ENCODE measurements at places on chromosomes 11 and 22.

DNA sequence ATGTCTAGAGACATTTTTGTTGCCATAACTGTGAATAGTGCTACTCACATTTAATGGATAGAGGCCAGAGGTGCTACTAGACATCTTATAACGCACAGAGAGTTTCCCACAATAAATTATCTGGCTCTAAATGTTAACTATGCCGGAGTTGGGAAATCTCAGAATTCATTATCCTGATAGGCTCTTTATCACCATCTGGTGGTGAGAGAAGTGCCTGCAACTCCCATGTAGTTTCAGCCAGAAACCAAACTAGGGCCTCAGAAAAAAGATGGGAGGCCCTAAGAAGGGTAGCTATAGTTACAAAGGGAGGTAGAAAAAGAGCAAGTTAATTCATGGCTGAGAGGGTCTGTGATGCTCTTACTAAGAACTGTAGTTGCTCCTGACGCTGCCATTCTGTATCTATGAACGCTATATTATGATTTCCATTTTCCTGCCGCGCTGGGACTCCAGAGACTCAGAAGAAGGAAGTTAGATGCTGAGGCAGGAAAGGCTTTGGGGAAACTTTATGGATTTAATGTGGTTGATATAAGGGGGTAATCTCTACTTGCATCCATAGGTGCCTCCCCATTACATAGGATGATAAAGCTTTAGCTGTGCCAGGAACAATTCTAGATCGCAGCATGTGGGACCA, 22.9 kb upstream of the MRPL17 start:
- DNase-seq = peak; percentile 49

GRCh38 chr22:49689255-49689770, 138.4 kb downstream of the BRD1 start:
- DNase-seq = no peak

DNA sequence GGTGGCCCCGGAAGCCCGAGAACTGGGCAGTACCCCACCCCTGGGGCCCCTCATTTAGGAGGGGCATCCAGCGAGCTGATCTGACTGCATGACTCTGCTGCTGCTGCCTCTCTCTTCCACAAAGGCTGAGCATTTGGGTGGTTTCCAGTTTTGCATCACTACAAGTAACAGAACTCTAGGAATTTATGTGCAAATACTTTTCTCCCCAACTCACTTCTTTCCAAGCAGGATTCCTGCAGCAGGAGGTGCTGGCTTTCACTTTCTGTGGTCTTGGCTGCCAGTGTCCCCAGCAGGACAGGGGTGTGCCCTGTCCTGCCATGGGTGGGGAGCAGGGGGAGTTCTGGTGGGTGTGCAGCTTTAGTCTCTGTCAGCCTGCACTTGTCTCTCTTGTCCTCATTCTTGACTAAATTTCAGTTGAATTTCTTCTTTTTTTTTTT, 21.2 kb downstream of the UPB1 start:
- DNase-seq = no peak

DNA sequence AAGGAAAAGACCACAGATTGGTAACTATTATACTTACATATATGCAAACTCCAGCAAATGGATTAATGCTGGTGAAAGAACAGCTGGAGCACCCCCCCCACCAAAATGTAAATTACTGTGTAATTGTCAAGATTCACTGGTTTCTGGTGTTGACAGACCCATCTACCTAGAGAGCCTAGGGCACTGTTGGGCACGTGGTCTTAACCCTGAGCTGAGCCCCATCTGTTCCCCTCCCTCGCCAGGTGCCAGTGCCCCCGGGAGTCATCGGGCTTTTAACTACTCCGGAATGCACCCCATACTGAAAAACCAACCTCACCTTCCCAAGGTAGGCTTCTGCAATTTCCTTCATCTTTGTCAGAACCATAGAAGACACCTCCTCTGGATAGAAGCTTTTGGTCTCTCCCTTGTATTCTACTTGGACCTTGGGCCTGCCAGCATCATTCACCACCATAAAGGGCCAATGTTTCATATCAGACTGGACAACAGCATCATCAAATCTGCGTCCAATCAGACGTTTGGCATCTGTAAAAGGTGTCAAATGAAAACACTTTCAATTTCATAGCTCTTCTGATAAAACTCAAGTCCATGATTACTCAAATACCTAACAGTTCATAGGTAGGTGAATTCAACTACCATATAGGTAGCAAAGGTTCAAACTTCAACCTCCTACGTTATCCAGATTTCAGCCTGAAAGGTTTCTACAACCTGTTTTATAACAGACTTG, 1.5 kb downstream of the HSPA8 start:
- no peak for DNase-seq

DNA sequence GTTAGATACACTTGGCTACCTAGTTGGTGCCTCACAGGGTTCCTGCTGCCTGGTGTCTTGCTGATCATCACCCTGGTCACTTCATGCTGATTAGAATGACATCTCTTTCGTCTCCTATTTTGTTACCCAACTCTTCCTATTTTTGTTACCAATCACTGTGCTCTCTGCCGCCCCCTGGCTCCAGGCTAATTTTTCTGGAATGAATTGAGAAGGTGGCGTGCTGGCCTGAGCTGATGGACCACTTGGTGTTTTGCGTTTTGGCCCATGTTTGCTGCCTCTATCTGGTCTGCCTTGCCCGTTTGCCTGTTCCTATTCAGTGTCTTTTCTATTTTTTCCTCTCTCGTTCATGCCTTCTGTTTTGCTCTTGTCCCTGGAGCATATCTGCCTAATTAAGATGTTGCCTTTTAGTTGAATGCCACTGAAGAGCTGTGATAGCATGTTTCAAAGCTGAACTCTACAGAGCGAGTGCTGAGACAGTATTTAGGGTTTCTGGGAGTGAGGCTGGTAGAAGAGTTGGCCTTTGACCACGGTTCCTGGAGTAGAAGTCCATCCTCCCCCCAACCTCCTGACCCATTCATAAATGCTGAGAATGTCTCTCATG, 5.9 kb upstream of the ATF4 start:
- DNase-seq = no peak

GRCh38 chr11:44529895-44530412, 35.5 kb upstream of the CD82 start:
- no peak for DNase-seq

DNA sequence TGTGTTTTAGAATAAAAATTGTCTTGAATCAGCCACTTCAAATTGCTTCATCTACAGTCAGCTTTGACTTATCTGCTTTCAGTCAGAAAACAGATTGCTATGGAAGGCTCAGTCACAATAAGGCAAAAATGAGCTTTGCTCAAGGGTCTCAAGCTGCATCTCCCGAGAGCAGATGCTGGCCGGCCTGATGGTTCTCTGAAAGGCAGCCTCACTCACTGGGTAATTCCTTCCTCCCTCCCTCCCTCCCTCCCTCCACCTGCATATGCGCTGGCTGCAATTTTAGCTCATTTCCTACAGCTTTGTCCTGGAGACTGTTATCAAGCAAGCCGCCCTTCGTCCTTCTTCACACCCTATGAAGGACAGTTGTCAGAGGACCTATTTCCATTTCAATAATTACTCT, 1.6 kb upstream of the IZUMO1R start:
- no peak for DNase-seq

DNA sequence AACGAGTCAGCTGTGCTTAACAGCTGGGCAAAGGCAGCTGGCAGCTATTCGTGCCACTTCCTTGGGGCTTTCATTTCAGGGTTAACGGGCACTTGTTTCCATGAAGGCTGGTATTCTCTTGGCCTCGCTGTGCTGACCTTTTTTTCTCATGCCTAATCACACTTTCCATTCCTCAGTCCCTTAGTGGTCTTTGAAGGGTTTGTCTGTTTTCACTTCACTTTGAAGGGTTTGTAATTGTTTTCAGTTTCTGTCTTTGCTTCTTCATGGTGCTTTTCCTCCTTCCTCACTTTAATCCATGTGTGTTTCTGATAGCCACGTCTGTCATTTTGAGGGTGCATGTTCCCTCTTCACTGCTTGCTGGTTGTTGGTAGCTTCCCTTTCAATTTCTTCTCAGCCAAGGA, 24.6 kb downstream of the PPIL2 start:
- DNase-seq = peak; percentile 79

DNA sequence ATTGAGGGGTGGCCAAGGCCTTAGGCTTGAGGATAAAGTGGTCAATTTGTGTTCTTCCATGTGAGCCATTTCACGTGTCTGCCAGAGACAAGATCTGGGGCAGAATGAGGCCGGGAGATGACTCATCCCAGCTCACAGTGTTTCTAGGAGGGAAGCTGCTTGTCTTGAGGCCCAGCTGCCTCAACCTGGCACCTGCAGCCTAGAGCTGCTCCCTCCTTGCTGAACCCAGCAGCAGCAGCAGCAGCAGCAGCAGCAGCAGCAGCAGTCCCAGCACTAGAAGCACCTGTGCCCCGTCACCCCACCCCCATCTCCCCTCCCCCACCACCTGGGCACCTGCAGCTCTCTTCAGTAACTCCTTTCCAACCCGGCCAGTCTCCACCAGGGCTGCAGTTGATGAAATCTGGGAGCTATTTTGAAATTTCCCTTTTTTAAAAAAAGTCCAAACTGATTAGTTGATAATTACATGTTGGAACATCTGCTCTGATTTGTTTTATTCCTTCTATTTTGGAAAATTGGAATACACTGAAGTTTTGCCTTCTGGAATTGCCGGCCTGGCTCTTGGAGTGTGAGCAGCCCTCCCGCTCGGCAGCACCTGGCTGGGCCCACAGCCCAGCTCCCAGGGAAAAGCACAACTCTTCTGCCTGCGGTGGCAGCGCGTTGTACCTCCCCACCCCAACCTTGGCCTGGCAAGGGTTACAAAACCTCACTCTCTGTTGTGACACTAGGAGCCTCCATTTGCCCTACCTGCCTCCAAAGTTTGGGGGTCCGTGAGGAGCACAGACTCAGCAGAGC, 143.5 kb downstream of the NXPE2 start:
- no peak for DNase-seq

DNA sequence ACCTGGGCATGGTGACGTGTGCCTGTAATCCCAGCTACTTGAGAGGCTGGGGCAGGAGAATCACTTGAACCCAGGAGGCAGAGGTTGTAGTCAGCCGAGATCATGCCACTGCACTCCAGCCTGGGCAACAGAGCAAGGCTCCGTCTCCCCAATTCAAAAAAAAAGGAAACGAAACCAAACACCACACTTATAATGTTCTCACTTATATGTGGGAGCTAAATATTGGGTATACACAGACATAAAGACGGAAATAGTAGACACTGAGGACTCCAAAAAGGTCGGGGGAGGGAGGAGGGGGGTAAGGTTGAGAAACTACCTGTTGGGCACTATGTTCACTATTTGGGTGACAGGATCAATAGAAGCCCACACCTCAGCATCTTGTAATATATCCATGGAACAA, 94.3 kb downstream of the GAB2 start:
- DNase-seq = no peak

DNA sequence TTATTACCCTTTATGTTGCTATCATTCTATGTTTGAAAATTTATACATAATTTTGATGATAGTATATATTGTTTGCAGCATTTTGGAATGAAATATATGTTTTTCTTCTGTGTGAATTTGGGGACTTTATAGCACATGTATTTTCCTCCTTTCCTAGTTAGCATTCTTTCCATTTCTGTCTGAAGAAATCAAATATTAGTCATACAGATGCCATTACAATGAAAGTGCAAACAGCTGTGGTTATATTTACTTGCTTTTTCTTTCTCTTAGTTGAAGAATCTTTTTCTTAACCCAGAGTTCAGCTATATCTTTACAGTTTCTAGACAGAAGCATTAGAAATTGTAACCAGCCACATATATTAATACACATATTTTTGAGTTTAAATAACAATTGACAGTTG, 753.1 kb upstream of the ARHGAP42 start:
- no peak for DNase-seq

- DNase-seq = no peak
These were observed 627.3 kb downstream of the METTL15 start for GRCh38 chr11:28735511-28735910.

GRCh38 chr11:117752721-117753237, 44.2 kb downstream of the DSCAML1 start:
- DNase-seq = no peak

GRCh38 chr22:46008291-46008690, 31.3 kb upstream of the WNT7B start:
- DNase-seq = no peak

- no peak for DNase-seq
These were observed 83.0 kb downstream of the CDKN1C start for GRCh38 chr11:2802389-2803185.

- no peak for DNase-seq
These were observed at the start of gene FXYD6 for GRCh38 chr11:117876341-117877119. TSS of gene FXYD6 (minus strand) at chr11:117876658. CDS start at chr11:117842776, 33,882 bp downstream.
